Bronchial epithelial cell (primary cell): ENCODE measurements at places on chromosomes 3 and 15. TPM values are rescaled to one million over a fixed set of nuclear protein-coding genes. Genes with fewer than 3 reads are reported as not detected.

GCSAM gene
- 0.13 and 0.26 TPM in 2 replicates for total RNA-seq

DNAJA4 gene
- 11.1 and 26.5 TPM in 2 replicates for total RNA-seq

IL5RA gene
- not detected in 2 replicates for total RNA-seq

BFSP2 gene
- total RNA-seq: not detected in 2 replicates

CHRNA3 gene
- not detected in 2 replicates for total RNA-seq
